ENCODE measurements at places on chromosomes 1 and 21.

DNA sequence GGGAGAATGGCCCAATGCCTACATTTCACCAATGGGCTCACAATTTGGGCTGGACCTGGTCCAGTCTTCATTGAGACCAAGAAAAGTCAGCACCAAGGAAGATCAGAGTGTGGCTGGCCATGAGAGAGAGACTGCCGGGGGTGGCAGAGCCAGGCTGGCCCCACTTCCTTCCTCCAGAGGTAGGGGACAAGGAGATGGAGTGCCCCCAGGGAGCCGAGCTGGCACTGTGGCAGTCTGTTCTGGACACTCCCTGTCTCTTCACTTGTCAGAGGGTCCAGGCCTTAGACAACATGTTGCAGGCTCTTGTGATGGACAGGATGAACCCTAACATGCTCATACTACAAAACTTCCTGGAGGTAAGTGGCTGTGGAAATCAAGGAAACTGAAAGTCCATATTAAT is 27.7 kb downstream of the INAVA start:
- no peak for DNase-seq

- peak; percentile 77 for DNase-seq
These were observed 926 bp upstream of the ATP1B1 start for GRCh38 chr1:169105434-169106094.

DNA sequence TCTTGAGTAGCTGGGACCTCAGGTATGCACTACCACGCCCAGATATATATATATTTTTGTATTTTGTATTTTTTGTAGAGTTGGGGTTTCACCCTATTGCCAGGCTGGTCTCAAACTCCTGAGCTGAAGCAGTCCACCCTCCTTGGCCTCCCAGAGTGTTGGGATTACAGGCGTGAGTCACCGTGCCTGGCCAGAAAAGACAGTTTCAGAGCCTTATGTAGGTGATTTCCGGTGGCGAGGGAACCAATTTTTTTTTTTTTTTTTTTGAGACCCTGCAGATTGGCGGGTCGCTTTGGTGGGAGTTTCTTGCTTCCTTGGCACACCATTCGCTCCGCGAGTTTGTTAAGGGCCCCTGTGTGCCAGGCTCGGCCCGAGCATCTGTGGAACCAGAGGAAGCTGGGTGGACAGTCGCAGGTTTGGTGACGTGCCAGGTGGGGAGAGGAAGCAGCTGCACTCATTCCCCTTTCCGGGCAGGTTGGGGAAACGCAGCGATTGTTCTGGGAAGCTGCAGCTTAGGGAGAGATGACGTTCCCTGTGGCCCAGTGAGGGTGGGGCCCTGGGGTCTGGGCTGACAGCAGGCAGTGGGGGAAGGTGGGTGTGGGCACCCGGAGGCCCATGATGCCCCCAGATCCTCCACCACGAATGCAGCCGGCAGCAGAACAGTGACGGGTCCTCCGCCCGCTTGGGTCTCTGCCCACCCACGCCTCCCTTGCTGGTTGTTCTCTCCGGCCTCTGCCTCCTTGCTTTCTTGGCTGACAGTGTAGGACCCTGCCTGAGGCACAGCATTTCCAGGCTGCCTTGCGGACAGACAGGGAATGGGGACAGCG is 25.1 kb downstream of the SPSB1 start:
- no peak for DNase-seq

GRCh38 chr21:33674226-33674625 is 31.9 kb downstream of the ITSN1 start:
- no peak for DNase-seq

GRCh38 chr1:12745126-12745991 is 641 bp upstream of the CFAP107 start:
- DNase-seq, result no peak

GRCh38 chr1:59445040-59445439 is 148.1 kb downstream of the FGGY start:
- no peak for DNase-seq

Data from CMK (cell line).